ENCODE measurements at places on chromosomes 3 and 15.

GRCh38 chr3:72234391-72234790 is 449.4 kb upstream of the PROK2 start:
- no peak for DNase-seq

DNA sequence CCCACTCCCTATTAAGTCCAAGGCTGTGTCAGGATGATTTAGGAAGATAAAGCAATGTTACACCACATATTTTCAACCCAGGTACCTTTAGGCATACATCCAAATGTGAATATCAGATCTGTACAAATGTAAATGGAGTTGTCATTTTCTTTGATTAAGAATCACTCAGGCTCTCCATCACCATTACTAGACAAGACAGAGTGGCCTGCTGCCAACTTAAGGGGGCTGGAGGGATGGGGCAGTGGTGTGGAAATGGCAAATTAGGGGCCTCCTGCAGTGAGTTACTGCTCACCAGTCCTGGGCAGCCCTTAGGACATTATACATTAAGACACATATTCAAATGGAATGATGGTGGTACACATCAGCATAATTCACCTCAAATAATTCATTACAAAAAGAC is 211.0 kb downstream of the TNIK start:
- DNase-seq = no peak

DNA sequence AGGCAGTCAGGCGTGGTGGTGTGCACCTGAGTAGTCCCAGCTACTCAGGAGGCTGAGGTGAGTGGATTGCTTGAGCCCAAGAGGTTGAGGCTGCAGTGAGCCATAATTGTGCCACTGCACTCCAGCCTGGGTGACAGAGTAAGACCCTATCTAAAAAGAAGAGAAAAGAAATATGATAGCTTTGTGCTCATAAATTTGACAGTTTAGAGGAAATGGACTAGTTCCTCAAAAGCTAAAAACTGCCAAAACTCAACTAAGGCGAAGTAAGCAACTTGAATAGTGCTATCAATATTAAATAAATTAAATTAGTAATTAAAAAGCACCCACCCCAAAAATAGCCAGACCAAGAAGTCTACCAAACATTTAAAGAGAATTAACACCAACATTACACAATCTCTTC is 24.5 kb upstream of the SLC15A2 start:
- DNase-seq = no peak

DNA sequence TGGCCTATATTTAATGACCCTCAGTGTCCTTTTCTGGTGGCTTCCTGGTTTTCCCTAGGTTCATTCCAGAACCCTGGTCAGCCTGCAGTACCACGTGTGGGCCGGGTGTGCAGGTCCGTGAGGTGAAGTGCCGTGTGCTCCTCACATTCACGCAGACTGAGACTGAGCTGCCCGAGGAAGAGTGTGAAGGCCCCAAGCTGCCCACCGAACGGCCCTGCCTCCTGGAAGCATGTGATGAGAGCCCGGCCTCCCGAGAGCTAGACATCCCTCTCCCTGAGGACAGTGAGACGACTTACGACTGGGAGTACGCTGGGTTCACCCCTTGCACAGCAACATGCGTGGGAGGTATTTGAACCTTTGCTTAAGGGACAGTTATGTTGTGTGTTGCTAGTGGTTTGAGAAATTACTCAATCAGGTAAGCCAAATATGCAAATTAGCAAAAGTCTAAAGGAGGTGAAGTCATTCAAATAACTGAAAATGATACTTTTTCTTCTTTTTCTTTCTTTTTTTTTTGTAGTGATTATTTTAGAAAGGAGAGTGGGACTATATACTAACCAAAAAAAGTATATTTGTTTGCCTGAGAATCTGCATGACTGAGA is 259.2 kb downstream of the ADAMTSL3 start:
- no peak for DNase-seq

DNA sequence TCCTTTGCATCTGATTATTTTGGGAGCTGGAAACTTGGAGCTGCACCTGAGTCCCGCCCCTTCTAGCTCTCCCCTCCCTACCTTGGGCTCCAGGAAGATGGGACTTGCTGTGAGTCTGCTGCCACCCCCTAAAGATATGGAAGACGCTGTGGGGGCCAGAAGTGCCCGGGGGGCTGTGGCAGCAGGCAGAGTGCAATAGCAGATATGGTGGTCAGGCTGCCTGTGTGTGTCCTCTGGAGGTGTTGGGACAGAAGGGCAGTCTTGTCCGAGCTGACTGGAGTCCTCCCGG is 485 bp downstream of the PAK6 start:
- no peak for DNase-seq

GRCh38 chr3:118587037-118587741 is 447.5 kb downstream of the IGSF11 start:
- DNase-seq = no peak

GRCh38 chr3:45241206-45241605 is 15.1 kb upstream of the TMEM158 start:
- no peak for DNase-seq

- no peak for DNase-seq
These were observed 627.9 kb downstream of the SI start for GRCh38 chr3:164450276-164450905.

- DNase-seq = no peak
These were observed 7.8 kb downstream of the ATP6V1A start for GRCh38 chr3:113754494-113755159.

DNA sequence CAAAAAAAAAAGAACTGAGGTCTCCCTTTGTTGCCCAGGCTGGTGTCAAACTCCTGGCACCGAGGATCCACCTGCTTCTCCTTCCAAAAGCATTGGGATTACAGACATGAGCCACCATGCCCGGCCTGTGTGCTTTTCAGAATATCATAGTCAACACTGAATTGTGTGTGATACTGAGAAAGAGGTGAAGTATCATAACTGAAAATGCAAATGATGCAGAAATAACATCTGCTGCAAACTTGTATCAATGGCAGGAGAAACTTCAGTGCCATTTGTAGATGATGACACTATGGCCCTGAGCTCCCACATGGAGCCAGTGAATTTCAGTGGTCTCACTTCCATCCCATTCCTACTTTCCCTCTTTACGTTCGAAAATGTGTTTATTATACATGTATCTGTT is 21.9 kb downstream of the IL12A start:
- DNase-seq = no peak

- no peak for DNase-seq
These were observed 49.5 kb downstream of the APBA2 start for GRCh38 chr15:28935316-28935715.

GRCh38 chr3:170277833-170278580 is 55.8 kb downstream of the PRKCI start:
- no peak for DNase-seq
